ENCODE measurements at places on chromosomes 3 and 15.

DNA sequence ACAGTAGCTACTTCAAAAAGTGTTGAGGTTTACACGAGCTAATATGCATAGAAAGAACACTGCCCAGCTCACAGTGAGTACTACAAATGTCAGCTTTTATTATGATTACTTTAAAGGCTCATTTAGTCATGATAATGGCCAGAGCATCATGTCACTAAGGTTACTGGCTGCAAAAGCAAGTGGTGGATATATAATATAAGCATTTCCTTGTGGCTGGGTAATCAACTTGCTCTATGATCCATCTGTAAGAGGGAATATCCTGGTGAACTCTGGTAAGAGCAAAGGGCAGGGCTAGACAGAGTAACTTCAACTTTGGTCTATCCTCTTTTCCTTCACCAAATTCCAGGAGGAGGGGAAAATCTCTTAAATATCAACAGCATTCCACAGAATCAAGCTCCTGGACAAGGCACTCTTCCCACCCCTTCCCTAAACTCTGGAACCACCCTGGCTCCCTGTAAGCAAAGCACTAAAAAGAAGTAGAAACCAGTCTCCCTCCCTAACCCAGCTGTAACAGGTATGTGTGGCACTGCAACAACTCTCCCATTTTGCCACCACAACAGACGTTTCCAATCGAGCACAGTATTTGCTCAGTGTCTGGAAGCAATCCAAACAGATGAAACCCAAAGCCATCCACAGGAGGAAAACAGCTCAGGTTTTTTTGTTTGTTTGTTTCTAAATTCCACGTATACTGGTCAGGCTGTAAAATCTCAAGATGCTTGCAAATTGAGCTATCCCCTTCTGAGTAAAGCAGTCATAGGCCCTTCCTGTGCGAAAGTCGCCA, 13.4 kb downstream of the B4GALT4 start:
- DNase-seq = no peak

GRCh38 chr3:169667166-169668071, 3.9 kb upstream of the MECOM start:
- DNase-seq = no peak

- DNase-seq = no peak
These were observed 190.7 kb downstream of the RORA start for GRCh38 chr15:61038387-61038786.

- DNase-seq = no peak
These were observed 120.9 kb upstream of the P2RY1 start for GRCh38 chr3:152713989-152714388.

- DNase-seq = no peak
These were observed 25.3 kb upstream of the TGFBR2 start for GRCh38 chr3:30581067-30581585.

DNA sequence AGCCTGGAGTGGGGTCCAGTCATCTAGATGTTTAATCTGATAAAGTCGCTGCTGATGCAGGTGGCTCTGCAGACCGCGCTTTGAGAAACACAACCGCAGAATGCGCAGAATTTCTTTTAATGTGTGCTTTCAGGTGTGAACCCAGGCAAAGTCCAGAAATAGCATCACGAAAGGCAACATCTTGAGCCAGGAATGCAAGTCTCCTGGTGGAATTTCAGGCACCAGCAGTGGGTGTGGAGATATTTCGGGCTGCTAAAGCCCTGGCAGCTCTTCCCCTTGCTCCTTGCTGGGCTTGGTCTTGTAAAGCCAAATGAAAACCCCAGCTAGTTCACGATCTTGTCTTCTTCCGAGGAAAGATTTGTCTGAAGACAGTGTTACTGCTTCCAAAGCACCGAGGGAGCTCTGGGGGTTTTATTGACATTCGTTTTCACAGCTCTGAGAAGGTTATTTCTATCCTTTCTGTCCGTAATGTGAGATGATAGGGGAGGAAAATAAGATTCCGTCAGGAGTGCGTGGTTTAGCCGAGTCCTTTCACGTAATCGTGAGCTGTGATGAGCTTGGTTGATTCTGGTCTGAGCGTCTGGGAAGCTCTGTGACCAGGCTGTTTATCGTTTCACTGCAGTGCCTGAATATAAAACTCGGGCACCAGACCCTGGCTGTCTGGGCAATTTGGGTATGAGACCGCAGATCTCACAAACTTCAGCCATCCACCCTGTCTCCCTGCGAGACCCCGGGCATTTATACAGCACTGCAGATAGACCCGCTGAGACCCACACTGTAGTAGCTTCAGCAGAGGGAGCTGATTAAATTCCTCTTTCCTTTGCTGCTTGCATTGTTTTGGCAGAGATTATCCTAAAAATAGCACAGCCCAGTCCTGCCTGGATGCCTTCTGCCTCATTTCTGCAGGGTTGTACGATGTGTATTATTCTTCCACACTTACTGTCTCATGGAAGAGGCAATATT, 67.0 kb upstream of the SLC25A26 start:
- DNase-seq = no peak

GRCh38 chr3:109057056-109057455, 60.9 kb downstream of the MORC1 start:
- DNase-seq = no peak

DNA sequence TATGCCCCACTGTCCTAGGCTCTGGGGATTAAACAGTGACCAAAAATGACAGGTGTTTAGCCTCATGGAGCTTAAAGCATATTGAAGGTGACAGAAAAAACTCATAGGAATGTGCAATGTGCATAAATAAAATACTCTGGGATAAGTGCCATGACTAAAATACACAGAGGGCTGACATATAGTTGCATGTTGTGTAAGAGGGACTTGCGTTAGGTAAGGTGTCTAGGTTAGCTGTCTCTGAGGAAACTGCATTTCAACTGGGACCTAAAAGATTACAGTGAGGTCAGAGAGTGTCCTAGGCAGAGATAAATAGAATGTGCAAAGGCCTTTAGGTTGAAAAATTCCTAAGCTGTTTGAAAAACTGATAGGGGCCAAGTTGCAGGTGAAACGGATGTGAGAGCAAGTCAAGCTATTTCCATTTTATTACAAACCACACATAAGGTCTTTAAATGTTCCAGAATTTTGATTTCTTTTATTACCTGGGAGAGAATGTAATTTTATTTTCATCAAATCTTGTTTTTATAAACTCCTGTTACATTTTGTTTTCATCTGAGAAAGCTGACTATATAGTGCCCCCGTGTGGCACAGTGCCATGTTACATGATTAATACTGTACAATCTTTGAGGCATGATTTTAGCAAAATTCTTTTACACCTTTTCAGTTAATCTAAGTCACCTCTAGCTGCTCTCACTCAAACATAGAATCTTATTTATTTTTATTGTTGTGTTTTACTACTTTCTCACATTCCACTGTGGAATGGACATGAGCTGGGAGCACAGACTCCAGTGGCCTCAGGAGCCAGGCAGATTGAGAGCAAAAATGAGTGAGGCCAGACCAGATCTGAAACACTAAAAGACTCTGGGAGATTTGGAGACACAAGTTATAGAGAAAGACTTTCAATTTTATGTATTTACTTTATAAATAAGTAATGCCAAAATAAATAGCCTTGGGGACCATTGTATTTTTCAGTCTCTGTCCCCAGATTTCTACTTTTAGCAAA, 259.6 kb upstream of the ZNF717 start:
- no peak for DNase-seq

DNA sequence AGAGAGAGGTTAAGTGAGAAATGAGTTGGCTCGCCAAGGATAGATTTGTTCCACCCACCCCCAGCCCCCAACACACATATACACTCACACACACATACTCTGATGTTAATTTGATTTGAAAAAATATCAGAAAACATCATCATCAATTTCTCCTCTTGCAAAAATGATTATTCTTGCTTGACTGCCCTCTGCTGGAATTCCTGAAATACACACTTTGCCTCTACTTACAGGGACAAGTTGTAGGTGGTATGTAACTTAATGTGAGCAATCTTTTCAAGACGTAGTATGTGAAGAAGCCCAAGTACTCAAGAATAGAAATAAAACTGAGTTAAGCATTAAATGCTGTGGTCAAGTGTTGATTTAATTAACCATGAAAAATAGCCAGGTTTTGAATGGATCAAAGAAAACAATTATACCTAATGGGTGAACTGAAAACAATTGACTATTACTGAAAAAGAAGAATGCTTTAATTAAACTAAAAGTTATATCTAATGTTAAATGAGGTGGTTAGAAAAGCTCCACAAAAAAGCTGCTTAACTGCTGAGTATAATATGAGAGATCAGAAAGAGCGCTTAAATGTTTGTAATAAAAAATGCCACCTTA, 46.6 kb upstream of the MDFIC2 start:
- DNase-seq = no peak

- DNase-seq = no peak
These were observed 37.6 kb downstream of the CORO2B start for GRCh38 chr15:68616397-68616796.

GRCh38 chr15:39585389-39585841, 4.5 kb downstream of the THBS1 start:
- no peak for DNase-seq
